ENCODE measurements at places on chromosomes 4 and X.

GRCh38 chr4:152514356-152514755, 21.5 kb downstream of the FBXW7 start:
- no peak for DNase-seq

GRCh38 chr4:186236126-186236525, 8.8 kb downstream of the KLKB1 start:
- no peak for DNase-seq

DNA sequence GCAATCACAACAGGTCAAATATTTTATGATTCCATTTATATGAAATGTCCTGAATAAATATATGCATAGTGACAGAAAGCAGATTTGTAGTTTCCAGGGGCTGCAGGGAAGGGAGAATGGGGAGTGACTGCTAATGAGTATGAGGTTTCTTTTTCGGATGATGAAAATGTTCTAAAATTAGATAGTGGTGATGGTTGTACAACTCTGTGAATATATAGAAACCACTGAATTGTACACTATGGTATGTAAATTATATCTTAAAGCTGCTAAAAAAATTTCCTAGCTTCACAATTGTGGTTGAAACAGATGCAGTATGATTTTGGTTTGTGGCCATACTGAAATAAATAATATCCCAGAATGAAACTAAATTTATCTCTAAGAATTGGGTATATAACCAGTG, 12.9 kb upstream of the IL2 start:
- no peak for DNase-seq

DNA sequence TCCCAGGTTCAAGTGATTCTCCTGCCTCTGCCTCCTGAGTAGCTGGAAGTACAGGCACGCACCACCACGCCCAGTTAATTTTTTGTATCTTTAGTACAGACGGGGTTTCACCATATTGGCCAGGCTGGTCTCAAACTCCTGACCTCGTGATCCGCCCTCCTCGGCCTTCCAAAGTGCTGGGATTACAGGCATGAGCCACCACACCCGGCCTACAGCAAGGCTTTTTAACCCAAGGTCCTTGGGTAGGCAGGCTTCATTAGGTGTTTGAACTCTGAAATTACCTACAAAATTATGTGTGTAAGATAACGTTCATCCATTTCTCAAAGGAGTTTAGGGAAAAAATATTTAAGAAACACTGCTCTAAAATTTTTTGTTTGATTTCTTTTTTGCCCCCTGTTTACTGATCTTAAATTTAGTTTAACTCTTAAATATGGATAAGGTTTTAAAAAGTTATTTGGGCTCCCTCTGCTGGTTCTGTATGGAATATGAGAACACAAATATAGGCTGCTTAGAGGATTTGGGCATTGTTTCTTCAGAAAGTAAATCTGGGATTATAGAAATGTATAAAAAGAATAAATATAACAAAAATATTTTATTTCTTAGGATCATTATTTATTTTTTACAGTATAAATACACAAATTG, 92.8 kb downstream of the CBR4 start:
- no peak for DNase-seq

- no peak for DNase-seq
Observed at GRCh38 chrX:8849458-8849857, 48.3 kb upstream of the FAM9A start.

- DNase-seq: no peak
Observed at GRCh38 chr4:51884606-51885005, 41.7 kb downstream of the DCUN1D4 start.

DNA sequence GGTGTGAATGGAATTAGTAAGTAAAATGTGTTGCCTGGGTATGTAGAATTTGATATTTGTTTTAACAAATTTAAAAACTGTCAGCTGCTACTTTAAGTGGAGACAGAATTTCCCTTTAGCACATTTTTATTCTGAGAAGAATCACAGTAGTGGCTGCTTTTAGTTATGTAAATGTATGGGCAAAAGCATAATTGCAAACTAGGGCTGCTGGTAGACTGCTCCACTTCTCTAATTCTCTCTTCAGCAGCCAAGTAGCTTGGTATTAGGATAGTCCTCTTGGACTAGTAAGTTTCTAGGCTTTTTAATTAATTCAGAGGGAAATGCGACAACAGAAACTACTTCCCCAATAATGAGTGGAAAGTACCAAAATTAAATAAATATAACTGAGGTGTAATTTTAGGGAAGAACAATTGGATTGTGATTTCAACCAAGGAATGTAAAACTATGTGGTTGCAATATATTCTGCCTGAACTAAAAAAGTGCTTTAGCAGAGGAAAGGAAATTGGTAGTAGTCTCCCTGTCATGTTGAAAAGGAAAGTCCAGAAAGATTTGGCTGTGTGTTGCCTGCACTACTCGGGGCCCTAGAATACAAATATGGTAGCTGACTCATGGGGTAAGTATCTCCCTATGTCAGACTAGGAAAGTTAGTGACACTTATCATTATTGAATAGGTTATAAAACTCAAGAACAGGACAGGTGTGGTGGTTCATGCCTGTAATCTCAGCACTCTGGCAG, 9.2 kb upstream of the EIF4E start:
- DNase-seq: no peak

DNA sequence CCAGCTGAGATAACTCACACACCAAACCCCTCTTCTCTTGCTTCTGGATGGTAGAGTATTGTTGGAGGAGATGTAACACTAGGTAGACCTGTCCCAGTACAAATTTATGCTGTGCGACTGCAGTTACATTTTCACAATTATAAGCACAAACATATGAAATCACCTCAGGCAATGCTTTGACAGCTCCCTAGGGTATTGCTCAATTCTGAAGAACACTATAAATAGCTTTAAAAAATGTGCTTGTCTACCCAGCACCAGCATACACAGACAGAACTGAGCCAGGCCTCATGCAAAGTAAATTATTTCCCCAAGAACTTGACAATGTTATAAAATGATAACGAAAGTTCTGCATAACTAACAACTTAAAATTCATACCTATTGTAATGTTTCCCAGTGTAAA, 1999.1 kb upstream of the ADGRL3 start:
- DNase-seq: no peak

DNA sequence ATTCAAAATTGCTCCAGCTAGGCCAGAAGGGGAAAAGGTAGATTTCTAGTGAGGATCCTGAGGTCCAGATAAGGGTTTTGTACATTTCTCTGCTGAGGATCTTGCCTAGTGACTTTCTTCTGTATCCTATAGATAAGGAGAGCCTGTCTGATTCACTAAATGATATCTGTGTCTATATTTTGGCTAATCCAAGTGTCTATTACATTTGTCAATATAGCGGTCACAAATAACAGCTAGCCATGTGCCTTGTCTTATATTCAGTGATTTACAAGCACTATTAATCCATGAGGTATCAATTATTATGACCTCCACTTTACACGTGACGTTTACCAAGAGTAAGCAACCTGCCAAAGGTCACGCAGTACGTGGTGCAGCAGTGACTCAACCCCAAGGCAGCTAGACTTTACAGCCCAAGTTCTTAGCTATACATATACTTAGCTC, 41.6 kb downstream of the TMEM165 start:
- DNase-seq: no peak

DNA sequence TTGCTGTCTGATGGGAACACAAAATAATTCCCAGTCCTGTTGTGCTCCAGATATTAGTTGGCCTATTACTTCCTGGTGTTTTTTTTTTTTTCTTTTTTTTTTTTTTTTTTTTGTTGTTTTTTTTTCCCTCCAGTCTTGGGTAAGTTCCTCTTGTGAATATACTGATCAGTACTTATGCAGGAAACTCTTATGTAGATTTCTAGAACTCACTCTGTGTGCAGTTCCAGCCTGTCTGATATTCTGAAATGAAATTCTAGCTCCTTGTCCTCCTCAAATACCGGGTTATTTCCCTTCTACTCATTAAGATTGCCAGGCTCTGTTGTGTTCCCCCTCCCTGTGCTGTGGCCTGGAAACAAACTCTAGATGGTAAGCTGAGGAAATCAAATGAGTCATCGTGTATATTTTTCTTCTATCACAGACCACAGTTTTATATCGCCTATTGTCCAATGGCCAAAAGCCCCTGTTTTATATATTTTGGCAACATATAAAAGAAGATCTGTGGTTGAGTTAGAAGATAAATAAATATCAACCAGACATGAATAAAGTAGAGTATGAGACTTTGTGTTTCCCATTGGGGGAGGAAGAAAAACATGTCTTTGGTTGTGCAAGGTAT, 124.3 kb upstream of the UGT8 start:
- no peak for DNase-seq

DNA sequence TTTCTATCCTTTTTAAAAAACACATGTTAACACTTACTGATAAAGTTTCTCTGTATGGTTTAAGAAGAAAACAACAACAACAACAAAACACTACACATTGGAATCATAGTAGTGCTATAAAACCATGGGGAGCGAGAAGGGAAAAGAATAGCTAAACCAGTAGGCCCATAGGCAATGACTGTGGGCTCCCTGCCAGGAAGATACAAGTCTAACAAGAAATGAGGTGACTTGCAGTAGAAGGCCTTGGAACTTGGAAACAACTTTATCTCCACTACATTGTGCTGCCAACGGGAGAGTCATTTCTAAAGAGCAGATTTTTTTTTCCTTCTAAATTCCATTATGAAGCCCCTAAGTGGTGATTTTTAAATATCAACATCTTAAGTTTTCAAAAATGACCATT, 78.0 kb downstream of the GPC4 start:
- DNase-seq: no peak

GRCh38 chrX:57905141-57905540, 5.1 kb downstream of the ZXDA start:
- DNase-seq: no peak

GRCh38 chrX:55486736-55487135, 2.9 kb downstream of the USP51 start:
- DNase-seq: no peak

GRCh38 chrX:15856222-15856587, 1.6 kb upstream of the AP1S2 start:
- DNase-seq: no peak

GRCh38 chr4:39302901-39303300, 63.3 kb downstream of the RFC1 start:
- no peak for DNase-seq

DNA sequence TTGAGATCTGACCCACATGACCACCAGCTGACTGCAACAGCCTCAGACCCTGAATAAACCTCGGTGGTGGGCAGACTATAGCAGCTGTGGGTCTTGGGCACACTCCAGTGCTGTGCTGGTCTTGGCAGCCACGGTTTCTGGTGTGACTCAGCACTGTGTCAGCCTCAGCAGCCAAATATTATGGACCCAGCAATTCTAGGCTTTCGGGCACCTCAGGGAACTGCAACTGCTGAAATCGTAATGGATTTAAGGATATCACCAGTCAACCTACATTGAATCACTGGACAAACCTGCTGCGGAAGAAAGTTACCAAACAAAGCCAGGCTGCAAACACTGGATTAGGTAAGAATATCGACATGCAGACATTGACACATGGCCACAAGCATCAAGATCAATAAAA, 10.5 kb upstream of the UBE2NL start:
- DNase-seq: no peak

DNA sequence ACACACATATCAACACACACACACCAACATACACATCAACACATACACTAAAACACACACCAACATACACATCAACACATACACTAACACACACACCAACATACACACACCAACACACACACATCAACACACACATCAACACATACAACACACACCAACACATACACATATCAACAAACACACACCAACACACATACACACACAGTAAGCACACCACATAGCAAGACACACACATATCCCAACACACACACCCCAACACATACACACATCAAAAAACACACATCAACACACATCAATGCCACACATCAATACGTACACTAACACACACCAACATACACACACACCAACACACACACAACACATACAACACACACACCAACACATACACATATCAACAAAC, 40.9 kb upstream of the MAN2B2 start:
- DNase-seq: no peak

DNA sequence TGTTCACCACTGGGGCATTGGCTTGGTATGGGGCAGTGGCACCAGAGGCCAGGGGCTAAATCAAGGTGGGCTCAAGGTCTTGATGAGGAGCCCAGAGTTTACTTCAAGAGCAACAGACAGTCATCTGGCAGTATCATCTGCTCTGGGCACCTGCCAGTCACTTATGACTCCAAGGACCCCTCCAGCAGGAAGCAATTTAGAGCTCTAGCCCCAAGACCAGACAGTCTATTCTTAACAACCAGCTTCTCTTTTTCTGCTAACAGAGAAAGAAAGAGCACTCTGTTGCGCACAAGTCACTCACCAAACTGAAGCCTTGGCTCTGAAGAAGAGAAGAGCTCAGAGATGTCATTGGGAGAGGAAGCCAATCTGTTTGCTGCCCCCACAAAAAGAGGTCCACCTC, 309.2 kb downstream of the HS3ST1 start:
- DNase-seq: no peak

DNA sequence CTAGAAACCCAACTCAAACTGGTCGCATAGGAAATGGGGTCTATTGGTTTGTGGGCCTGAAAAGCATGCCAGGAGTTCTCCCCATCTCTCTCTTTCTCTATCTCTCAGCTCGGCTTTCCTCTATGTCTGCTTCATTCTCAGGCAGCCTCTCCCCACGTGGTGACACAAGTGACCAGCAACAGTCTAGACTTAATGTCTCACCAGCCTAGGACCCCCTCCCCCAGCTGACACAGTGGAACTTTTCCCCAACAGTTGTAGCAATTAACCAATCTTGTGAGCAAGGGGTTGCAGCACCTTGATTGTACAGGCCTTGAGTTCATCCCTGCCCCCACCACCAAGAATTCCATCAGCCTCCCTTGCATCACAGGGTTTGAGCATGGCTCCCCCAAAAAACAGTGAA, 159.8 kb upstream of the KIT start:
- no peak for DNase-seq

DNA sequence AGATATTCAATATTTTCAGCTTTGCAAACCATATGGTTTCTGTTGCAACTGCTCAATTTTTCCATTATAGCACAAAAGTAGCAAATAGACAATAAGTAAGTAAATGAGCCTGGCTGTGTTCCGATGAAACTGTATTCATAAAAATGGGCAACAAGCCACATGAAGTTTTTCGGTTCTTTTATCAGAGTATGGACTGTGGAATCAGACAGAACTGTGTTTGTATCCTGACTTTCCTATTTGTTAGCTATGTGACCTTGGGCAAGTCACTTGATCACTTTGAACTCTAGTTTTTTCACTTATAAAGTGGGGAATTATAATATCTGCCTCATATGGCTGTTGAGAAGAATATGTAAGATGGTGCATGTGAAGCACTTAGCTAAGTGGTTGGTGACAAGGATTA, 23.4 kb upstream of the ADGRA3 start:
- no peak for DNase-seq

DNA sequence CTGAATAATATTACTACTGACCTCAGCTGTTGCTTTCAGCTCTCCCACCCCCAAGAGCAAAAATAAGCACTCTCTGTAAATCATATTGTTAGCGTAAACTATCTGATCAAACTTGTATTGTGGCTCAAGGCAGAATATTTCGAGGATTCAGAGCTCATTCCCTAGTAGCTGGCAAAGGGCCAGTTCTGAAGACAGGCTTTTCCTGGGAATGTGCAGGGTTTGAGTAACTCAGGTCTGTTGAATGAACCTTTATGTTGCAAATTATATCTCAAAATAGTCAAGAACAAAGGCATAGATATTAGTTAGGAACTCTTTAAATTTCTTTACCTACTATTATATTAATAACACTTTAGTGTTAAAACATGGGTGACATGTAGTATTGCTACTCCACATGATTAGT, 454.9 kb downstream of the CCSER1 start:
- no peak for DNase-seq

- DNase-seq: no peak
Observed at GRCh38 chr4:185182239-185182638, 21.6 kb downstream of the CFAP97 start.

GRCh38 chrX:46681849-46682248, 77.1 kb downstream of the SLC9A7 start:
- DNase-seq: no peak

Data from activated naive CD4-positive, alpha-beta T cell treated with Interleukin-2 at 50 U/mL for 16 hours (primary cell).